ENCODE measurements at places on chromosomes 12 and 14.

GRCh38 chr14:75119056-75119455 is 7.8 kb downstream of the NEK9 start:
- DNase-seq, result no peak

- DNase-seq, result no peak
Measured at GRCh38 chr12:110109037-110109836, 14.9 kb upstream of the IFT81 start.

- no peak for DNase-seq
Measured at GRCh38 chr14:104595911-104596450, 8.6 kb downstream of the TMEM179 start.

- no peak for DNase-seq
Measured at GRCh38 chr14:93780813-93781400, 7.4 kb downstream of the PRIMA1 start.

DNA sequence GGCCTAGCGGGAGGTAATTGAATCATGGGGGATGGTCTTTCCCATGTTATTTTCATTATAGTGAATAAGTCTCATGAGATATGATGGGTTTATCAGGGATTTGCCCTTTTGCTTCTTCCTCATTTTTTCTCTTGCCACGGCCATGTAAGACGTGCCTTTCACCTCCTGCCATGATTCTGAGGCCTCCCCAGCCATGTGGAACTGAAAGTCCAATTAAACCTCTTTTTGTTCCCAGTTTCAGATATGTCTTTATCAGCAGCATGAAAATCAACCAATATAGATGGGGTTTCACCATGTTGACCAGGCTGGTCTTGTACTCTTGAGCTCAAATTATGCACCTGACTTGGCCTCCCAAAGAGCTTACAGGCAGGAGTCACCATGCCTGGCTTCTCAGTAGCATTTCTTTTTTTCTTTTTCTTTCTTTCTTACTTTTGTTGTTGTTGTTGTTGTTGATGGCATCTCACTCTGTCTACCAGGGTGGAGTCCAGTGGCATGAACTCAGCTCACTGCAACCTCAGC is 33.2 kb downstream of the TSPAN19 start:
- no peak for DNase-seq

DNA sequence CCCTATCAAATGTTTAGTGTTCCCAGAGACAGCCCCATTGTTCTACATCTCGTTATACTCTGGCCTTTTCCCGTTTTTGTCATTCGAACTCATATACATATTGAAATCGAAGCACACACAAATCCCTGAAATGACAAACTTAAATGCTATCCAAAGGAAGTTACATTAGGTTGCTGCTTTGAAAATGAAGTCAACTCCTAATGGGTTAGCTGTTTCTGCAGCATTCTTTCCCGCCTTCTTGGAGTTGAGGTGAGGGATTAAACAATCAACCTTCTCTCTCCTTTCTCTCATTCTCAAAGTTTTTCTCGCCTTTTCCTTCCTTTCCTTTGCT is 642 bp upstream of the PHC1 start:
- no peak for DNase-seq

GRCh38 chr14:51474854-51475253 is 176.9 kb upstream of the FRMD6 start:
- no peak for DNase-seq

GRCh38 chr14:54487771-54488170 is 1.0 kb downstream of the GMFB start:
- DNase-seq, result no peak

DNA sequence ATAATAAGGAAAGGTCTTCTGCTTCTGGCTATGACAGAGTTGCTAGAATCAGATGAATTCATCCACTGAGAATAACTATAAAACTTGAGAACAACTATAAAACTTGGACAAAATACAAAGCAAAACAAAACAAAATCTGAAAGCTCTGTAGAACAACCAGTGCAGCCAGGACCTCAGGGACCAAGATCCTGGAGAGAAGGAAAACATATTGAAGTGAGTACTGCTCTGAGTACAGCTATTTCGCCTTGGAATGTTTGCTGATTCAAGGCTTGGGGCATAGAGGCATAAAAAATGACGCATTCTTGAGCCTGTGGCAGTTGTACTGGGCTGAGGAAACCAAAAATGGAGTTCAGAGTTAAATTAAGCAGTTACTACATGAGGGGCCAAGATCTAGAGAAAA is 21.7 kb downstream of the FOXA1 start:
- DNase-seq, result no peak
